Effector memory CD4-positive, alpha-beta T cell (primary cell): ENCODE measurements at places on chromosomes 16 and 17.

DNA sequence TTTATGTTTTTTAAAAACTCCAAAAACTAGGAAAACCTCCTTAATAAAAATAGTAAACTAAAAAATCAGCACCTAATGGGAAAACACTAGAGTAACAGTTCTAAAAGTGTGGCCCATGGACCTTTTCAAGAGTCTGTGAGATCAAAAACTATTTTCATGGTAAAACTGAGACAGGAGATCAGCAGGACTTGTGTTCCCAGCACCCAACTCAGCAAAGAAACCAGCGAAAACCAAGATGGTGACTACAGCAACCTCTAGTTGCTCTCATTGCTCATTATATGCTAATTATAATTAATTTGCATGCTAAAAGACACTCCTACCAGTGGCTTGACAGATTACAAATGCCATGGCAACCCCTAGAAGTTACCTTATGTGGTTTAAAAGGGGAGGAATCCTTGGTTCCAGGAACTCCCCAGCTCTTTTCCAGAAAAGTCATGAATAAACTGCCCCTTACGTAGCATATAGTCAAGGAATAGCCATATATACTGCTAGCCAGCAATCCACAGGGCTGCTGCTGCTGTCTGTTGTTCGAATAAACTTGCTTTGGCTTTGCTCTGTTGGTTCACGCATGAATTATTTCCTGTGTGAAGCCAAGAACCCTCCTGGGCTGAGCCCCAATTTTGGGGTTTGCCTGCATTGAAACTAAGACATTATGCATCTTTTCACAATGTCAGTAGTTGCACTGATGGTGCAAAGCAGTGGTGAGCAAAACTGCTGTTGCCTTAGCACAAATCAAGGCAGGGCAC, 12.4 kb downstream of the CMTR2 start:
- DNase-seq = no peak

DNA sequence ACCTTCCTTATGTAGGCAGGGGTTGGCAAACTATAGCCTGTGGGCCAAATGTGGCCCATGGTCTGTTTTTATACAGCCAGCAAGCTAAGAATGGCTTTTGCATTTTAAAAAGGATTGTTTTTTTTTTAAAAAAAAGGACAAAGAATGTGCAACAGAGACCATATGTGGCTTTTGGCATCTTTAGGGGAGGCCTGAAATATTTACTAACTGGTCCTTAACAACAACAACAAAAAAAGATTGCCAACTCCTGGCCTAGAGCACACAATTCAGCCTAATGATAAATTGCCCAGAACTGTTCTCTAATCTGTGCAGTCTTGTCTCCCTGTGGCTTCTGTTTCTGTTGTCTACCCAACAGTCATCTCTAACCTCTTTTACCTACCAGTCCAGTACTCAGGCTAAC, 67.1 kb downstream of the SSH2 start:
- DNase-seq = no peak

- DNase-seq = no peak
Measured at GRCh38 chr17:78316867-78317789, 42.7 kb downstream of the SOCS3 start.

DNA sequence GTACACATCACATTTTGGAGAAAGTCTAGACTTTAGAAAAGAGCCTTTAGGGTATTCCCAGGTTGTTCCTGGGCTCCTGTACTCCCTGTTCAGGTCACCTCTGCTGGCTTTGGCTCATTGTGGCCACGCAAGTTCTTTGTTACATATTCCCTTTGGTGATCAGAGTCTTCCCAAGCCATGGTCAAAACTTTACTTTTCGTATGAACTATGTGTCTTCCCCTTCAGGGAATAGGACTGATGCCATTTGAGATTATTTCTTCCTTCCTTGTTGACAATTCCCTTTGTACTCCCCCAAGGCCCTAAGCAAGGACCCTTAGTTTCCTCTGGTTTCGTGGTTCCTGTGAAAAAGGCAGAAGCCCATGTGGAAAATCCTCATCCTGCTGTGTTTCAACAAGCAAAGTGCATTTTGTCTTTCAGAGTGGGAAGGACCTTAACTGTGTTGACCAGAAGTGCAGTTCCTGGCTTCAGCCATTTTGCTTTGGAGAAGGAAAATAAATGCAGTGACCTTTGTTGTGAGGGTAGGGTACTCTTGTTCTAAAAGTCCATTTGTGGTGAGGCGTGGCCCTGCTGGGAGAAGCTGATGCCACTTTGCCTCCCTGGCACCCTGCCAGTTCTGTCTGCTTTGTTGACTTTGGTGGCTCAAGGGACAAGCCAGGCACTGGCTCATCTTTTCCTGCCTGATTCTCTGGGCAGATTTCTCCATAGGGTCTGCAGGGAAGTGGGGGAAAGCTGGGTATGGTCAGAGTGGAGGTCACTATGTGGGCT, 55.1 kb downstream of the ZNRF1 start:
- DNase-seq = no peak
